ENCODE measurements at places on chromosomes 3 and 15. TPM values are rescaled to one million over a fixed set of nuclear protein-coding genes. Genes with fewer than 3 reads are reported as not detected.

Gene TTC14
- 53.2 TPM for total RNA-seq

Gene CSPG5
- total RNA-seq = under 0.01 TPM

Gene MASP1
- total RNA-seq = 1.2 TPM

Gene DPH3
- total RNA-seq = 21.4 TPM

Gene KY
- 2.1 TPM for total RNA-seq

Gene MRPL47
- total RNA-seq = 33.6 TPM

Gene ABI3BP
- 183 TPM for total RNA-seq

Gene SLC12A6
- total RNA-seq = 39.2 TPM

Gene PARP9
- 29.2 TPM for total RNA-seq

Gene AMIGO3
- total RNA-seq = 0.29 TPM

Gene GABRB3
- total RNA-seq = under 0.01 TPM

Gene CAPN3
- 1.1 TPM for total RNA-seq

Gene STAC
- total RNA-seq = 6.5 TPM

Gene TTLL13
- total RNA-seq = under 0.01 TPM

Gene ISL2
- 0.29 TPM for total RNA-seq

Gene ARHGEF26
- total RNA-seq = 3.6 TPM

Gene CTXN2
- not detected for total RNA-seq

Gene ROPN1
- not detected for total RNA-seq

Gene RAD51
- total RNA-seq = 1.8 TPM

Gene CLDN11
- 50.3 TPM for total RNA-seq

Gene TMCO5A
- not detected for total RNA-seq

Gene PRKCI
- 54.8 TPM for total RNA-seq

Gene ZDHHC3
- total RNA-seq = 61.2 TPM

Gene DNAJC19
- 27.9 TPM for total RNA-seq

Gene GOLGA8S
- under 0.01 TPM for total RNA-seq

Gene CNTN3
- total RNA-seq = 0.36 TPM

Gene DPPA4
- total RNA-seq = not detected

Gene DHFR2
- total RNA-seq = 3.5 TPM

Gene ADPRH
- 8.3 TPM for total RNA-seq

Gene GOLGA8T
- not detected for total RNA-seq

Gene ZNF445
- total RNA-seq = 9.8 TPM

Gene TP63
- 1.8 TPM for total RNA-seq

Gene DAPK2
- 23.5 TPM for total RNA-seq

Gene HRG
- total RNA-seq = not detected

Gene COL7A1
- 12.7 TPM for total RNA-seq

Gene CCDC12
- 17.4 TPM for total RNA-seq

Measured in osteoblast (primary cell).